ENCODE measurements at places on chromosomes 11 and 22.

DNA sequence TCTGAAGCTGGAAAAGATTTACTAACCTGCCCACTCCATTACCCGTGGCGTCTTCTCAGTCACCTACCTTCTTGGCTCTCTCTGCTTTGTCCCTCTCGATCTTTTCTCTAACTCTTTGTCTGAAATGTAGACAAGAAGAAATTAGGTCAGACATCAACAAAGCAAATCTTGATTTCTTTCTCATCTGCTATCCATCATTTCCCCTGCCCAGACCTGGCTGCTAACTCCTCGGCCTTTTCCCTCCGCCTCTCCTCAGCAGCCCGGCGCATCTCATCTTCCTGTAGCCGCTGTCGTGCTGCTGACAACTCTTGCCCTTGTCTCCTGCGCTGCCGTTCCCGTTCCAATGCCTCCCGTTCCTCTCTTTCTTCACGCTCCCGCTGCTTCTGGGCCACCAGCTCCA lies 1.2 kb downstream of the UBXN1 start:
- DNase-seq: no peak

DNA sequence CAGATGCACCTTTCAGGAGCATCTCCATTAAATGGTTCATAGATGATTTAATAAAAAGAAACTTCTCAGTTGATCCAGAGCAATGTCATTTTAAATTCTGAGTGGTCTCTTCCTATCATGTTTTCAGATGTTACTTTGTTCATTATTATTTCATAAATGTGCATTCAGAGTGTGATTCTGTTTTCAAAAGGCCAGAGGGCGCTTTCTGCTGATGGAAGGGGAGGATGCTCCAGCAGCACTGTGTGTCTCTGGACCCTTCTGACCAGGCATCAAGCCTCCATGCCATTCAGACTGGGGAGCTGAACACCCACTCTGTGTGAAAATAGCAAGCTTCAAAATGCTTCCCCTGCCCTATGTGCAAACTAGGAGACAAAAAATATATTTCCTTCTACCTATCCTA lies 23.9 kb upstream of the CRTAM start:
- peak; percentile 21 for DNase-seq

DNA sequence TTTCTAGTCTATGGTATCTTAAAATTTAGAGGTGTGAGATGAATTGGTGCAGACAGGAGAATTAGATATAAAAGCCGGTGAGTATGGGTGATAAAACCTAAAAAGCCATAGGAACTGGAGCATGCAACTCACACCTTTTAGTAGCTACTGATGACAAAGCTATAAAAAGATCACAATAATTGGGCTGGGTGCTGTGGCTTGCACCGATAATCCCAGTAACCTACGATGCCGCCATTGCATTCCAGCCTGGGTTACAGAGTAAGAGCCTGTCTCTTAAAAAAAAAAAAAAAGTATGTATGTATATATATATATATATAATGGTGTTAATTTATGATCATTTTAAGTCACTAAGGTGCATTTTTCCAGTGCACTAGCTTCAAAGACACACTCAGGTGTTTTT lies 17.2 kb downstream of the WEE1 start:
- no peak for DNase-seq

DNA sequence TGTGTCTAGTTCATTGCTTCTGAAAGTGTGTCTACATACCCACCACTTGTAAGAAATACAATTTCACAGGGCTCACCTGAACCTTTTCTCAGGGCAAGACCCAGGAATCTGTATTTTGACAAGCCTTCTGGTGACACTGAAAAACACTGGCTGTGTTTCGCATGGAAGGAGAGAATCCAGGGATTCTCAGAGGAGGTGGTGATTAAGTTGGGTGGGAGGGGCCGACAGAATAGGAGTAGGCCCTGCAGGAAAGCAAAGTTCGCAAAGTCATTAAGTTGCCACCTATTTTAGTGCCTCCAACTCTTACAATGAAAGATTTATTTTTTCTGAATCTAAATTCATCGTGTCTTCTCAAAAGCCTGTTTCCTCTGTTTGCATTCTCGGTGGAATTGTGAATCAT lies 186.8 kb downstream of the FAT3 start:
- DNase-seq: no peak

DNA sequence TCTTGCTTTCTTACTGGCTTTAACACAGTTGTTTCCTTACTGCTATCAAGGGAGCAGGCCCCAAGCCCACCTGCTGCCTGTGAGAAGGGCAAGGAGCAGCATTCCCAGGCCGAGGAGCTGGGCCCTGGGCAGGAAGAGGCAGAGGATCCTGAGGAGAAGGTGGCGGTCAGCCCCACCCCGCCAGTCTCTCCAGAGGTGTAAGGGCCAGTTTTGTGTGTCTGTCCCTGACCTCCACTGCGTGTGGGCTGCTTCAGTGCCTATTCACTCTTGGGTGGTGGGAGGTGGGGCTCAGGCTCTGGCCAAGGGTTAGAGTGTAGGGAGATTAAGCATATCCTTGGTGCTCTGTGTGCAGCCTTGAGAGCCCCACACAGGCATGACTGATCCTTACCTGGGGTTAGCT lies 55.1 kb downstream of the CEP164 start:
- DNase-seq: no peak

DNA sequence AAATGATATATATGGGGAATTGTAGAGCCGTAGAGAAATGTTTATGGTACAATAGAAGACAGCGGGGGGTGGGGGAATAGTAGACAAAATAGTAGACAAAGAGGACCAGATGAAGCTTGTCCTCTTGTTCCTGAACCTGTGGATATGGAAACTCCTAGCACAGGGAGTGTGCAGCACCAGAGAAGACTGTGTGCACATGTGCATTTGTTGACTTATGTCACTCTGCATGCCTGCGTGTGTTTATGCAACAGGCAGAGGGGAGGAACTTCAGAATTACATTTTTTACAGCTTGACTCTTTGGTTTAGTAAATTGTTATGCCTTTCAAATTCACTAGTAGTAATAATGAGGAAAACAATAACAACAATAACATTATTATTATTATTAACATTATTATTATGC lies 36.0 kb downstream of the TENM4 start:
- no peak for DNase-seq

DNA sequence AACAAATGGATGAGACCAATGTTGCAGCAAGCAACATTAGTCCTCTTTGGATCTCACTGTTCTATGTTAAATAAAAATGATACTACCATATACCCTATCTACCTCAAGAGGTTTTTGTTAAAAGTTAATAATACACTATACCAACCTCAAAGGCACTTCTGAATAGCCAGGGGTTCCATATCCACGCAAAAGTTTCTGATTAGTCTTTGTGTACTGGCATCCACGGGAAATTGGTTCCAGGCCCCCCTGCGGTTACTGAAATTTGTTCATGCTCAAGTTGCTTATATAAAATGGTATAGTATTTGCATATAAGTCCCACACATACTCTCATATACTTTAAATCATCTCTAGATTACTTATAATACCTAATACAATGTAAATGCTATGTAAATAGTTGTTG lies 585.7 kb downstream of the INSC start:
- no peak for DNase-seq

DNA sequence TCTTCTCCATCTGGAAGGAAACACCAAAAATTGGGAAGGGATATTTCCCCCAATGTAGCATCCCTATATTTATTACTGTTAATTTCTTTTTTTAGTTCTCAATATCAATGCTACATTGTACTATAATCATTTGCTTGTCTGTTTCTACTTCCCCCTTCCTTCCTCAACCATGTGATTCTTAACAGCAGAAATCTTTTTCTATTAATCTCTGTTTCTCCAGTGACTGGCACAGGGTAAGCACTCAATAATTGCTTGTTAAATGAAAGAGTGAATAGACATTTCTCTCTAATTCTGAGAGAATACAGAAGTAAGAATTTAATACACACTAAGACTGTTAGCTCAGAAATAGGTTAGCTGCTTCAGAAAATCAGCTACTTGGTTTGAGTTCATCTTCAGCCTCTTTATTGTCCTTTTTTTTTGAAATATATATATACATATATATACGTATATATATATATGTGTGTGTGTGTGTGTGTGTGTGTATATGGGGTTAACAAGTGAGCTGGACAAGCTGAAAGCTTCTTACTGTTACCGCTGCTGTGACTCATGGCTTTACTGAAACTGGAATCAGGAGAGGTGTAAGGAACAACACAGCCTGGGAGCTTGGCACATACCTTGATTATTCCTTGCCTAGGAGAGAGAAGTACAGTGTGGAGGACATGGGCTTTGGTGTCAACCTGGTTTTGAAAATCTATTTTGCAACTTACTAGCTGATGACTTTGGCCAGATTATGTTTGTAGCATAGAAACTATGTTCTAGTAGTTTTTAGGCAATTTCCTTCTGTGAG lies 26.2 kb upstream of the PDE3B start:
- no peak for DNase-seq

- no peak for DNase-seq
Measured at GRCh38 chr11:116404462-116404798, 368.4 kb downstream of the BUD13 start.

DNA sequence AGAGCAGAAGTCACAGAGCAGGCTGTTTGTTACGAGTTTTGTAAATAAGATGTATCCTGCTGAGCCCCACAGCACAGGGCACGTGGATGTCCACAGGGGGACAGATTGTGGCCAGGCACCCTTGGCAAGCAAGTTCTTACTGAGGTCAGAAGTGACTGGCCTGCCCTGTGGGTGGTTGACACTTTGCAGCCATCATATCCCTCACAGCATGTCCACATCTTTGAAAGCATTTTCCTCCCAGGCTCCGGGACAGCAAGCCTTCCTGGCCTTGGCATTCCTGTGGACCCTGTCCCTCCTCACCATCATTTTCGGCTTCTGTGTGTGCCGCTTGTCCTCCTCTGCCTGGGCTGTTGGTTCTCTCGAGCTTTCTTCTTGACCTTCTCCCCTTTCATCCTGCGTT lies 189.5 kb downstream of the TBC1D22A start:
- no peak for DNase-seq

DNA sequence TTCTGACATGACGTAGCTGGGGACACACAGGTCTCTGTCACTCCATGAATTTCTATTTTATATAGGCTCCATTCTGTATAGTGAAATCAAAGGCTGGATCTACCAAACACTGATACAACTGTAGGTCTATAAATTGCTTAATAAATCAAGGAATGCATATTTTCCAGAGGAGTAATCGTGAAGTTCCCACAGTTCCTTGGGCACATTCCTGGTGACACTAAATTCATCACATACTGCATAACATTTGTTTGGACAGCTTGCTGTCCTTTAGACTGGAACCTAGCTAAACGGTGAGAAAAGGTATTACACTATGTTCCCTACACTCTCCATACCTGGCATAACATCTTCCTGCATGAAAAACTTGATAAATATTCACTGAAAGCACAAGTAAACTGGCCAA lies 41.6 kb upstream of the UCP3 start:
- DNase-seq: no peak

DNA sequence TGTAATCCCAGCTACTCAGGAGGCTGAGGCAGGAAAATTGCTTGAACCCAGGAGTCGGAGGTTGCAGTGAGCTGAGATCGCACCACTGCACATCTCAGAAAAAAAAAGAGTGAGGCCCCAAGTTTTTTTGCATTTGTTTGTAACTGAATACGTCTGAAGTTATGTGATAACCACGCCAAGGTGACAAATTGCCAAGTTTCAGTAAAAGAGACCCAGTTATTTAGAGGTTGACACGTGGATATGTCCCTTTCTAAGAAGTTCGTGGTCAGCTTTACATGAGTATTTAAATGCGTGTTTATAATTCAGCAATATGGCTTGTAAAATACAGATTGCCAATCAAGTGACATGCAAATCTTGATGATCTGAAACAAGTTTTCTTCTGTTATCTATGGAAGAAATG lies 8.0 kb downstream of the PPARA start:
- DNase-seq: no peak

DNA sequence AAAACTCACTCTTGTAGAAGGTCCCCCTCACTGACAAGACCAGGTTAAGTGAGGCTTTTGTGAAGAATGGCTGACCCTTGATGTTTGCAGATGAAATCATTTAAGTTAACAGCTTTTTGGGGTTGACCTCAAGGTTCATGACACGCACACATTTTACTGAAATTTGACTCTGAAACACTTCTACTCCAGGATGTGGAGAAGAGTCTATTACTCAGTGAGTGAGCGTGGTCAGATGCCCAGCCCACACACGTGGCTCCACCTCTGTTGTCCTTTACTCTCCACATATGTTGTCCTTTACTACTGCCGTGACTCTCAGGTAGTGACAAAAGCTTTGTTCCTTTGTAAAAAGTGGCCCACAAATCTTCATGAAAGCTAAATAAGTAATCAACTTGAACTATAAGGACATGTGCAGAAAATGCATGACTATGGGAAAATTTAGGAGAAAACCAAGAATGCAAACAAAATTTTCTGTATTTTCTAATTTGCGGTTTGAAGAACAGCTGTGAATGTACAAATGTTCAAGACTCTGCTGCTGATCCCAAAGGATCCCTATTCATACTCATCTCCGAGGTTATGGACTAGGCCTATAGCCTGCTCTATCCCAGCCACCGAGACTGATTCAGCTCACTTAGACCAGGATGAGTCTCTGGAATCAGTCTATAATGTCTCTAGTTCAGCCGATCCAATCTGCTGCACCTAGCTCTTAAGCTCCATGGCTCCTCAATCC lies 22.4 kb downstream of the XRRA1 start:
- no peak for DNase-seq

GRCh38 chr11:565921-566509 lies 5.2 kb downstream of the RASSF7 start:
- DNase-seq: no peak

DNA sequence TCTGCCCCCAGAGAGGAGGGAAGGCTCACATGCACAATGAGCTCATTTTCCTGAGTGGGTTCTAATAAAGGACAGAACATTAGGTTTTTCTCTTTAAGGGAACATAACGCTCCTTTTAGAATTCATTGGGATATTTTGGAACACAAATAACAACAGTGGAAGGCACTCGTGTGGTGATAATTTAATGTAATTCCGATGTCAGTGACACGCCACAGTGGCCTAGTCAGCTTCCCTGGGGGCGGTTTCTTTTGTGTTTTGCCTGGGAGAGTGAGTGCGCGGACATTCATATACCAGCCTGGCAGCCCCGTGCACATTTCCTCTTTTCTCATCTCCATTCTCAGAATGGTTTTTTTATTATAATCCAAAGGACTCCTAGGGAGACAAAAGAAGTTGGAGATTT lies 41.1 kb downstream of the SEZ6L start:
- DNase-seq: no peak

GRCh38 chr11:34744511-34744910 lies 123.6 kb downstream of the EHF start:
- no peak for DNase-seq

GRCh38 chr22:39292561-39293074 lies 26.8 kb downstream of the RPL3 start:
- peak; percentile 97 for DNase-seq

- DNase-seq: no peak
Measured at GRCh38 chr11:111419181-111419580, 40.1 kb upstream of the POU2AF1 start.

GRCh38 chr22:28222571-28222970 lies 303.5 kb upstream of the PITPNB start:
- no peak for DNase-seq

- DNase-seq: no peak
Measured at GRCh38 chr11:105033343-105033742, 1.6 kb downstream of the CASP1 start.

GRCh38 chr11:13956988-13957387 lies 5.5 kb upstream of the SPON1 start:
- no peak for DNase-seq

GRCh38 chr11:120586072-120586471 lies 74.5 kb downstream of the GRIK4 start:
- DNase-seq: no peak
